NCI-H1436 (cell line): ENCODE measurements at places on chromosomes 4 and X.

DNA sequence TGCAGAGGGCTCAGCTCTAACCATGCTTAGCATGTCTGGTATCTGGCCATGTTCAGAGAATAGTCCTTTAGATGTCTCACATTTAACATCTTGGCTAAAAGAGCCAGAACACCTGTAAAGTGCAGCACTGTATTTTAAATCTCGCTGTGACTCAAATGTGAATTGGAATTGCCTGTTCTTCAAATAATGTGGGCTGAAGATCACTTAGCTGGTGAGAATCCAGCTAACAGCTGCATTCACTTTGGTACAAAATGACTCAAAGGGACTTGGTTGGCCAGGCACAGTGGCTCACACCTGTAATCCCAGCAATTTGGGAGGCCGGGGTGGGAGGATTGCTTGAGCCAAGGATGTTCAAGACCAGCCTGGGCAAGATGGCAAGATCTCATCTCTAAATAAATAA lies 63.5 kb upstream of the PLAC8 start:
- DNase-seq: no peak

DNA sequence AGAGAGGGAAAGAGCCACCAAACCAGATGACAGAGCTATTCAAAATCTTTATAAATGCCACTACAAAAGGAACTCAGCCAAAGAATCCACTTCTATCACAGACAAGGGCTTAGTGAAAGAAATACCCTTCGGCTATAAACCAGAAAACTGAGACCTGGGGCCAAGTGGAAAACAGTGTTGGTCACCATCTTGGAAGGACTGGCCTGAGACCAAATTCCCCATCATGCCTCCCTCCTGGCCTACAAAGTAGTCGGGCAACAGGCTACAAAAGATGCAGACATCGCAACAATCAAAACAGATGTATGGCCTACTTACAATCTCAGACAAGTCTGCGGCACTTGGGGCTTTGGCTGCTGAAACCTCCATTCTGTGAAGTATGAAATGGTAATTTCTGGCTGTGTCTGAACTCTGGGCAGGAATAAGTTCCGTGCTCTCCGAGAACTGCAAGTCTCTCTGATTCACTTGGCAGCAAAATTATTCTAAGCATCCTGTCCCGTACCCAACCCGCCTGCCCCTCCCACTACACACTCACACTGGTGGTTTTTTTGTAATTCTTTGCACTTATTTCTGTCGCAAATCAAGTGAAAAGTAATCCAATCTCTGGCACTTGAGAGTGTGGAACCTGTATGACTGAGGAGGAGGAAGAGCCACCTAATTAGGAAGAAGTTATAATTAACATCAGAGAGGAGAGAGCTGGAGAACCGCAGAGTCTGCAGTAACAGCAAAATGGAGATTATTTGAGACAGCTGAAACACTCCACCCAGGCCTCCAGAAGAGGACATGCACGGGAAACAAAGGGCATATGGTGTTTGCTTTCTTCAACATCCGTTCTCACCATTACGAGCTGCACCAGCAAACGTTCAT lies 87.8 kb downstream of the SH3KBP1 start:
- no peak for DNase-seq

DNA sequence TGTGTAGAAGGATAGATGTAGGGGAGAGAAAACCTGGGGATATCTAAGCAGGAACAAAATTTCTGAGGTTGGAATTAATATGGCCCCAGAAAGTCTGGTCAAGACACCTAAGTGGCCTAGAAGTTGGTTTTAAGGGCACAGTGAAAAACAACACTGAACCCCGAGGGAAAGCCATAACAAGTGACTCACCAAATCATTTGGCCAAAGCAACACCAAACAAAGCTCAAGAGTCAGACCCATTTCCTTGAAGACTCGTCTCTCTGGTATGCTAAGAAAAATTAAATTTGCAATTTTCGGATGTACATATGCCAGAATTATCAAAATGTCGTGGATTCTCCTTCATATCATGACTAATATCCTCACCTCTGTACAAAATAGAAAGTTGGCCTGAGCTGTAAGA lies 162.9 kb downstream of the SMIM20 start:
- no peak for DNase-seq

- no peak for DNase-seq
Observed at GRCh38 chr4:78018271-78019049, 38.7 kb upstream of the FRAS1 start.

GRCh38 chr4:39030725-39031124 lies 1.5 kb downstream of the TMEM156 start:
- DNase-seq: no peak

- no peak for DNase-seq
Observed at GRCh38 chr4:36163198-36163597, 81.1 kb downstream of the ARAP2 start.

- DNase-seq: no peak
Observed at GRCh38 chr4:170420255-170420693, 330.5 kb upstream of the AADAT start.

GRCh38 chrX:124680287-124680686 lies 333.9 kb downstream of the SH2D1A start:
- no peak for DNase-seq

GRCh38 chr4:119261986-119262385 lies 49.5 kb downstream of the USP53 start:
- DNase-seq: no peak

GRCh38 chr4:89248879-89249281 lies 58.7 kb downstream of the GPRIN3 start:
- DNase-seq: no peak

DNA sequence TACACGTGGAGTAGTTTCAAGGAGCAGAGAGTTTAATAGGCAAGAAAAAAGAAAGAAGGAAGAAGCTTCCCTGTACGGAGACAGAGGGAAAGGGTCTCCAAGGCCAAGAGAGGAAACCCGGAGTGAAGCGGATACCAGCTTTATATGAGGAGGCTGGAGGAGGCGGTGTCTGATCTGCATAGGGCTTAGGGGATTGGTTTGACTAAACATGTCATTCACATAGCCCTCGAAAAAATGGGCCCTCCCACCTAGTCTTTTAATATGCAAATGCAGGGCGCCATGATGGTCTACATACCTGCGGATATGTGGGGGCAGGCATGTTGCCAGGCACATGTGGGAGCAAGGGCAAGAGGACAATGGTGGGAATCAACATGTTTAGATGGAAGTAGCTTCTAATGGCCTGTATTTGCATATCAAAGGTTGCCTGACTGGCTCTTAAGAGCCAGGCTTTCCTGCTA lies 103.1 kb upstream of the UGT8 start:
- DNase-seq: no peak

GRCh38 chr4:176999935-177000543 lies 207.3 kb upstream of the VEGFC start:
- DNase-seq: no peak

DNA sequence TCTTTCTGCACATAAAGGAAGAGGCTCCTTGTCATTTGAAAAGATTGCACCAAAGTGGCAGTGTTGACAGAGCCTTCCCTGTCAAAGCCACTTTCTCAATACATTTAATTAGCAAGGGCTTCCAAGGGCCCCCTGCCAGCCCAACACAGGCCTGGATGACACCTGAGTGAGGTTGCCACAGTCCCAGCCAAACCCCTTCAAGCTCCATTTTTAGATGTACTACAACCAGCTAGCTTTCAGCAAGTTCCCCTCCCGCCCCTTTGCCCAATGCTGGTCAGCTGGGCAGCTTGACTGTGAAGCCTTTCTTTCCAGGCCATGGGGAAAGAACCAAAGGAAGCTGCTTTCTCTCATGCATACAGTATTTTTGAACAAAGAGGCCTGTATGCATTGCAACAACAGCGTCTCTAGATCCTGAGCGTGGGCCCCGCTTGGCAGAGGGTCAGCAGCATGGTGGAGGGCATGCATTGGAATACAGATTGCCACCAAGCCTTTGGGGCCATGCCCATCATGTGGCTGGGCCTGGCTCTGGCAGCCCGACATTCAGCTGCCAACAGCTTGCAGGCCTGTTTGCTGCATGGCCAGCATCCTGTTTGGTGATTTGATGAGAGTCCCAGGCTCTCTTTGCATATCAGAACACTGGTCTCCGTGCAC lies 261.1 kb upstream of the GATB start:
- no peak for DNase-seq

- no peak for DNase-seq
Observed at GRCh38 chr4:143531788-143532491, 18.4 kb downstream of the SMARCA5 start.

DNA sequence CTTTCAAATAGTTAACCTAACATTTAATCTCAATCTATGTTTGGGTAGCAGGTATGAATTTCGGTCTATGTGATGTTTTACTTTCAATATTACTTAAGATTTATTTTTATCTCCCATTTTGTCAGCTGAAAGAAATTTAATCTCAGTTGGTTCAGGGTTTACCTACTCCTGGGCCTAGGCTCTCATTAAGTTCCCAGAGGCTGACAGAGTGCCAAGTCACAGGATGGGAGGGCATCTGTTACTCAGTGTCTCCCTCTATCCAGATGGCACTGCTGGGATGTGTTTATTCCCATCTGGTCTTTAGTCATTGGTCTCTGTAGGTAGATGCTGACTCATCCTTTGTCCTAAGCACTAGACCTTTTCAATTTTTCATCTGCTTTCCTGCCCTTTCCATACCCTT lies 129.4 kb upstream of the ARSJ start:
- DNase-seq: no peak

- DNase-seq: no peak
Observed at GRCh38 chr4:7815981-7816380, 123.7 kb downstream of the AFAP1 start.

- no peak for DNase-seq
Observed at GRCh38 chr4:108166038-108166437, 2.7 kb downstream of the LEF1 start.

DNA sequence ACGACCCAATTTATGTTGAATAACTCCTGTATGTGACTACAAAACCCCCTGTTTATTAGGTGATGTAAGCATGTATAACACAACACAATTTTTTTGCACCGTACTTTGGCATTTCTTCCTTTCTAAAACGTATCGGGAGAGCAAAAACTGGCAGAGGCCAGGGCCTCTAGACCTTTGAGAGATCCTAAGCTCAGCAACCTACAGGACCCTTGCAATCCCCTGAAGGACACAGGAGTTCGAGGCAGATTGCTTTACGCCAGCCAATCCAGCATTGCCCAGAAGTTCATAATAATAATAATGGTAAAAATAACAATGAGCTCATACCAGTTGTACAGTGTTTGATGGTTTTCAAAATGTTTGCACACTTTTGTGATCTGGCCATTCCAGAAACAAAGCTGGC lies 7.7 kb downstream of the NKX3-2 start:
- no peak for DNase-seq

GRCh38 chr4:83819582-83819981 lies 283.7 kb downstream of the GPAT3 start:
- no peak for DNase-seq

- DNase-seq: no peak
Observed at GRCh38 chr4:102114118-102114630, 231.1 kb downstream of the SLC39A8 start.

DNA sequence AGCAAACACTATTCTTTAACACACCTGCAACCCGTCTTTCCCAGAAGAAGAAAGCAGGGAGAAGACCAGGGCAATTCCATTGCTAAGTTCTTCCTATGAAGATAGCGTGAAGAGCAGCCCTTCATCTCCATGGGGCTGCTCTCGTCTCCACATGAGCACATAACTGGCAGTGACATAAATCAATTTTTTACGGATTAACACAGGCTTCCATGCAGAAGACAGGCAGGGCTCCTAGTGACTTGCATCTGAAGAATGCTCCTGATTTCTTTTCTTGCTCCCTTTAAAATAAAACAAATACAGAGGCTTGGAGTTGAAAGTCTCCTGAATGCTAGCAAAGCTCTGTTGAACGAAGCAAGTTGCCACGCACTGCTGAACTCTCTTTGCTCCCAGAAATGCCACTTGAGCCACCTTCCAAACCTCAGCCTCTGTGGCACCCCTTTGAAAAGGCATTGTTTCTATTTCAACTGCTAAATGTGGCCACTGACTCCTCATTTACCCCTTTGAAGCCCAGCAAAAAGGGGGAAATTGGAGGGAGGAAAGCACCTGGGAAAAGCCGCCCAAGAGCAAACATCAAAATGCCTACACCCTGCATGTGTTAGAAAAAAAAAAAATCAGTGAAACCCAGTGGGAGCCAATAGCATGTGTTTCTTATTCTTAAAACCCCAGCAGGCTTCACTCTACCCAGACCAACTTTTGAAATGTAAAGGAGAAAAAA lies 383.7 kb downstream of the IDS start:
- no peak for DNase-seq

DNA sequence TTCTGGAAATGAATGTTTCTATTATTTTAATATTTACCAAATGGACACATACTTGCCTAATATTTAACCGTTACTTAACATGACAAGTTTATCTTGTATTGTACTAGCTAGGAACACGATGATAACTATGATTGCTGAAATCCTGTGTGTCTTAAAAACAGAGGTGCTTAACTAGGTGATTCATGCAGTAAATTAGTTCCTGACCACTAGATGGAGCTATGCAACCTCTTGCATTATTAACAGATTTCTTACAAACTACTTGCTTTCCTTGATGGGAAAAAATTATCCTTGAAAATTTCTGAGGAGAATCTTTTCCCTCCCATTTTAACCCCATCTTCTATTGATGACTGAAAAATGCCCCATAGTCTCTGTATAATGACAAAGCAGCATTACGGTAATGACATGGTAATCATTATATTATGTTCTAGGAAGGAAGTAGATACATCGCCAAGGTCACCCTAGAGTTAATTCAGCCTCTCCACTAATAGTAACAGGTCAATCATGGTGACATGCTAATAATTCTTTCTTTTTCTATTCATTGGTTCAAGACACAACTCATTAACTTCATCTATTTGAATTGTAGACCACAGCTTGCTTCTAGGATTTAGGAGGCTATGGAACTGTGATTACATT lies 844.2 kb downstream of the RAPGEF2 start:
- DNase-seq: peak; percentile 0

- DNase-seq: no peak
Observed at GRCh38 chrX:40558590-40558989, 22.2 kb upstream of the ATP6AP2 start.

DNA sequence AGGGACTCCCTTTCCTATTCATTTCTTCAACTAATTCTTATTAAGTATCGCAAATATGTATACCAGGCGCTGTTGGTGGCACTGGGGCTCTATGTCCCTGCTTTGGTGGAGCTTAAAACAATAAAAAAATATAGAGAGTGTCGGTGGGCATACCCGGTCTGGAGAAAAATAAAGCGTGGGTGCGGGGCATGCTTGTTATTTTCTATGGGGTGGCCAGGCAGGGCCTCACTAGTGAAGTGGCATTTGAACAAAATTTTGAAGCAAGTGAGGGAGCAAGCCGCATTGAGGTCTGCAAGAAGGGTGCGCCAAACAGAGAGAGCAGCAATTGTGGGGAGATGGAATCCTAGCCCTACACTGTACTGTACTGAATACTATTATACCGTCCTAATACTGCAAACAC lies 565 bp upstream of the IDS start:
- DNase-seq: no peak
